ENCODE measurements at places on chromosomes 12 and 14.

DNA sequence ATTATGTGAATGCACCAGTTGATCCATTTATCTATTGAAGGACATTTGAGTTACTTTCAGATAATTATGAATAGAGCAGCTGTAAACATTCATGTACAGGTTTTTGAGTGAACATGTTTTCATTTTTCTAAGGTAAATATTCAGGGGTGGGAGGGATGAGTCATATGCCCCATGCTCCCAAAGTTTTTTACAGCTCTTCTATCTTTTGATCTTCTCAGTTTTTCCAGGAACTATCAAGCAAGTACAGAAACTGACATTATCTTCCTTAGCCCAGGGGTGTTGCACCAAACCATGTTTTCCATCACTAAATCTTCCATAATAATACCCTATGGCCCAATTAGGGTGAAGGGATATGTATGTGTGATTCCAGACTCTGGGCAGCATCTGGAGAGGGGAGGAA is 384.5 kb downstream of the EMP1 start:
- DNase-seq = no peak

DNA sequence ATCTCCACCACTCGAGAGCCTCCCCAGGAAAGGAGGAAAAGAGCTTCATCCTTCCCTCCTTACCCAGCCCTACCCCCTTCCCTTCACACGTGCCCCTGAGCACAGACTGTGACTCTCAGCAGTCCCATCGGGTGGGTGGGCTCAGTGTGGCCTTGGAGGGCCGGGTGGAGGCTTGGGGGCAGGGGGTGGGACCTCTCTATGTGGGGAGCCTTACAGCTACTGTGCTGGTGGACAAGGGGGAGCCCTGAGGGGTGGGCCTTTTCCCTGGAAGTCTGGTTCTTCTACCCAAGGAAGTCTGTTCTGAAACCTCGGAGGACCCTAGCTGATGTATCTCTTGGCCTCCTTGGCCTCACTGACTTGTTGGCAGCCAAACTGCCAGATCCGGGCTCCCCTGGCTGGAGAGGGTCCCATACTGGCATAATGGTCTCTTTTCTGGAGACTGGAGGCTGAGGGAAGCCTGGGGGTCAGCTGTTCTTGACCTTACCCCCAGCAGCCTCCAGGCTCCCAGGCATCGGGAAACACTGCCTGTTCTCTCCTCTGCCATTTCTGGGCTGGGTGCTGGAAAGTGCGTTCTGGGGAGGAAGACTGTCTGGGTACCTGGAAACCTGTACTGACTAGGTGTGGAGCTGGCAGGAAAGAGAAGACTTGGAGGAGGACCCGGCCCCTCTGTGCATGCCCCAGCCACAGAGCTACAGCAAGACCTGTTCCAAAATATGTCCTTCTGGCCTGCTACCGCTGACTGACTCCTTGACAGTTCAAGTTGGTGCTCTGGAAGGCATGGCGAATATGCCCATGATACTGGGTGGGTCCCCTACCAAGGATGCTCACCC is 7.6 kb downstream of the VASH1 start:
- DNase-seq = no peak

GRCh38 chr14:22918804-22919600 is at the start of gene RBM23:
Gene RBM23, minus strand, starts transcription at chr14:22919149.
- peak; percentile 100 for DNase-seq

DNA sequence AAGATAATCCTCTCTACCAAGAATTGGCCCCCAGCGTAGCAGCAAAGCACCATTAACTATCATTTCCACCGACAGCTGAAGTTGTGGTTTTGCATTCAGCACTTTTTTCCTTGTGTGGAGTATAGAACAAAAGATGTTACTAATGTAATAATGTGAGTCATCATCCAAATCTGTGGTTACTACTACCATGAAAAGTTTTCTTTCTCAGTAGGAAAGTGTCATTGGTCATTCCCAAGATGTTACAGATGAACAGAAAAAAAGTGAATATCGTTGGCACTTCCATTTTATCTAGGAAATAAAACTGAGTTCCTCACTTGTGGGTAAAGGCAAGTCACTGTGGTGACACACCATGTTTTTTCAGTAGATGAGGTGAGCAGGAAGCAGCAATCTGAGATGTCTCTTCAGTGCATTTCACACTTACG is 30.3 kb upstream of the IFNG start:
- DNase-seq = no peak

Data from SHP77 treated with DMSO at 0.1 percent for 48 hours (cell line).